ENCODE measurements at places on chromosomes 12 and 14.
A peak's percentile ranks its signal among the peaks of the same experiment; 100 is the strongest.

- DNase-seq = no peak
Observed at GRCh38 chr12:22538311-22538710, 6.0 kb downstream of the C2CD5 start.

GRCh38 chr12:106918746-106919145, 37.0 kb upstream of the TMEM263 start:
- DNase-seq = peak; percentile 55

DNA sequence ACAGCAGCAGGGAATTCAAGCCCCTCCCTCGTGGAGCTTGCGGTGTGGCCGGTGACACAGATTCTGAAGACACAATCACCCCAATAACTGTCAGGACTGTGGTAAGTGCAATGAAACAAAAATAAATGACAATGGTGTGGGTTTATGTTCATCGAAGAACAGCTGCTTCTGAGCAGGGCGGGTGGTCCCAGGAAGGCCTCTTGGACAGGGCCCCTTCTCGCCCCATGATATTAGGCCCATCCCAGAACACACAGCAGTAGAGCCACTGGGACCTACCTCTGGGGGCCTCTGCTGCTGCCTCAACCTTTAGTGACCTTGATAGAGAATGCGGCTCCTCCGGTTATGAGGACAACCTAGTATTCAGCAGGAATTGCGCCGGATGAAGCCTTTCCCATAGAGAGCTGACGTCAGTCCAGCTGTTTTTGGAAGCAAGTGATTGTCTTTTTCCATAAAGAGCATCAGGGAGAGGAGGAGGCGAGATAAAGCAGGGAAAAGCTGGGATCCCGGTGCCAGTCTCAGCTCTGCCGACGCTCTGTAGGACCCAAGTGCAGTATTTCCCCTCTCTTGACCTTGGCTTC, 84.1 kb upstream of the BCL11B start:
- DNase-seq = no peak

GRCh38 chr12:12582193-12582881, 19.7 kb upstream of the DUSP16 start:
- DNase-seq = no peak

DNA sequence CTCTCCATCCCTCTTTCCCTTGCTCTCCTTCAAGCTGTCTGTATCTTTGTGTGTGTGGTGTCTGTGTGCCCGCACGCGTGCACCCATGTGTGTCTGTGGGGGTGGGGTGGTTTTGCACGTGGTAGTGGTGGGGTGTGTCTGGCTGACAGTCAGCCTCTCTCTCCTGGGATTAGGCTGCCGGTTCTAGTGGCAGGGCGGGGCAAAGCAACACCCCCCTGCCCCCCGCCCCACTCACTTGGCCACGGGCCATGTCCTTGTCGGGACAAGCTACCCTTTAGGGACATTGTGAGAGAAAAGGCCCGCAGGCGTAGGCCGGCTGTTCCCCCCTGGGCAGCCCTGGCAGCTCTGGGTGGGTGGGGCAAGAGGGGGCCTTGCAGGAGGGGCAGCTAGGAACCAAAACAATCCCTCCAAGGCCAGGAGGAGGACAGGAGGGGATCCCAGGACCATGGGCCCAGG, 182.6 kb downstream of the ALG10 start:
- DNase-seq = no peak
